ENCODE measurements at places on chromosomes 5 and 9.

GRCh38 chr5:1901061-1901460 lies 18.3 kb upstream of the IRX4 start:
- no peak for DNase-seq

DNA sequence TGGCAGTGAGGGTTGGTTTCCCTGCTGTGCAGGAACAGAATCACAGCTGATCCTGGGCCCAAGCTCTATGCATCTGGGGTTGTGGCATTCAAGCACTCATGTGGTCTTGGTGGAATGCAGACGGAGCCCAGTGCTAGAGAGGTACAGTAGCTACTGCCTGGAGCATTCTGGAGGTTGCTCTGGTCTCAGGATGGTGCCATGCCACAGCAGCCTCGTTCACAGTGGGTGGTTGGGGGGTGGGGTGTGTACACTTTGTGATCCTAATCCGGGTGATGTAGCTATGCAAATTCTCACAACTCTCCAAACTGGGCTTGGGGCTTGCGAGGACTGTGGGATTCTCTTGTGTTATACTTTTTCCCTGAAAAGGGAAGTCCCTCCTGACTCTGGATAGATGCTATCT lies 45.2 kb downstream of the FGD3 start:
- no peak for DNase-seq

DNA sequence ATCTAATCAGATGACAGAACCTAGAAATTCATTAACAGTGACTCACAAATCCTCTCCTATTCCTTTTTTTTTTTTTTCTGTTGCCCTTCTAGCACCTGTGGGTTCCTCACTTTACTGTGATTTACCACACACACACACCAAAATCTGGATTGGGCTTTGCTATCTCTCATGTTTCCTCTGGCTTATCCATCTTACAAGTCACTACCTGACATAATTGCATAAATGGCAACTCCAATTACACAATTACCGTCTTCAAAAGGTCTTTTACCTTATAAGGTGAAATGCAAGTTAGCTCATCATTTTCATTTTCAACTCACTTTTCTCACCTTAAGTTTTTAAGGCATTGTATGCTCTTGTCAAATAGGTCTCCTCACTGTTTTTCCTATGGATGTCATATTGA lies 426.3 kb upstream of the MEF2C start:
- DNase-seq, result no peak

GRCh38 chr5:32520356-32520755 lies 65.0 kb upstream of the SUB1 start:
- DNase-seq, result no peak

DNA sequence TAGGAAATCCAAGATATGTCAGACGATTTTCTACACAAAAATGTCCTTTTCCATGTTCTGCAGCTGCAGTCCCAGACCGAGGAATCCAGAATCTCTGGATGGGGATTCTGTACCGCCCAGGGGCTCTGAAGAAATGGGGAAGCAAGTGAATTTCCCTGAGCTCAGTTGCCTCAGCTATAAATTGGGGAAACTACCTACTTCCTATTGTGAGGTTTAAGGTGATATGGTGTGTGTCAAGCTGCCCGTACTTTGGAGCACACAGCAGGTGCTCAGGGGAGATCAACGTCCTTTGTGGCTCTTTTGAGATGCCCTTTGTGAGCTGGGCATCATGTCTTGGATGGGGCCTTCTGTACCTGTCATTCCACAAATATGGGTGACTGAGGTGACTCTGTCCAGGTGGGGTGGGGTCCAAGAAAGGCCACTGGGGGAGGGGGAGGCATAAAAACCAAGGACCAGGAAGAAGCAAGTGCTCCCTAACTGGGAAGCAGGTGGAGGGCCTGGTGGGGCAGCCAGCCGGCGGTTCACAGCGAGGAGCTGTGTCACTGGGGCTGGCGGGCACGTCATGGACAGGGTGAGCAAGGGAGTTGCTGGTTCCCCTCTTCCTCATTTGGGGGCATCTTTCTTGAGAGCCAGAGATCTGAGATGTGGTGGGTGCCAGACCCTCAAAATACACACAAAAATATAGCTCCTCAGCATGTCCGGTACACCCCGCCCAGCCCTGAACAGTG lies 116.0 kb downstream of the CRB2 start:
- no peak for DNase-seq

DNA sequence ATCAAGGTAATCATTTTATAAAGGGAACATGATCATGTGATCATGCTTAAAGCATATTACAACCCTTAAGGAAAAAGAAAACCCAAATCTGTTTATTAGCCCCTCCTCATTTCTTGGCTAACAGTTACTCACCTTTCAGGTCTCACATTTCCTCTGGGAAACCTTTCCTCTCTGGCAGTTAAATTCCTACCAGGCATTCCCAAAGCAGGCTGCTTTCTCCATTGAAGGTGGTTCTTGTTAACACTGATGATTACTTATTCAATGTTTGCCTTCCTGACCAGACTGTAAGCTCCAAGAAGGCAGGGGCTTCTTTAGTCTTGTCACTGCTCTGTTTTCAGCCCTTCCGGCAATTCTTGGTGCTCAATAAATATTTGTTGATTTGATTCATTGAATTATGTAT lies 59.9 kb downstream of the PLK2 start:
- DNase-seq, result no peak

- no peak for DNase-seq
These were observed 5.9 kb upstream of the RAD23B start for GRCh38 chr9:107276966-107277710.

GRCh38 chr5:151469992-151470391 lies 22.6 kb downstream of the SLC36A1 start:
- DNase-seq, result no peak

DNA sequence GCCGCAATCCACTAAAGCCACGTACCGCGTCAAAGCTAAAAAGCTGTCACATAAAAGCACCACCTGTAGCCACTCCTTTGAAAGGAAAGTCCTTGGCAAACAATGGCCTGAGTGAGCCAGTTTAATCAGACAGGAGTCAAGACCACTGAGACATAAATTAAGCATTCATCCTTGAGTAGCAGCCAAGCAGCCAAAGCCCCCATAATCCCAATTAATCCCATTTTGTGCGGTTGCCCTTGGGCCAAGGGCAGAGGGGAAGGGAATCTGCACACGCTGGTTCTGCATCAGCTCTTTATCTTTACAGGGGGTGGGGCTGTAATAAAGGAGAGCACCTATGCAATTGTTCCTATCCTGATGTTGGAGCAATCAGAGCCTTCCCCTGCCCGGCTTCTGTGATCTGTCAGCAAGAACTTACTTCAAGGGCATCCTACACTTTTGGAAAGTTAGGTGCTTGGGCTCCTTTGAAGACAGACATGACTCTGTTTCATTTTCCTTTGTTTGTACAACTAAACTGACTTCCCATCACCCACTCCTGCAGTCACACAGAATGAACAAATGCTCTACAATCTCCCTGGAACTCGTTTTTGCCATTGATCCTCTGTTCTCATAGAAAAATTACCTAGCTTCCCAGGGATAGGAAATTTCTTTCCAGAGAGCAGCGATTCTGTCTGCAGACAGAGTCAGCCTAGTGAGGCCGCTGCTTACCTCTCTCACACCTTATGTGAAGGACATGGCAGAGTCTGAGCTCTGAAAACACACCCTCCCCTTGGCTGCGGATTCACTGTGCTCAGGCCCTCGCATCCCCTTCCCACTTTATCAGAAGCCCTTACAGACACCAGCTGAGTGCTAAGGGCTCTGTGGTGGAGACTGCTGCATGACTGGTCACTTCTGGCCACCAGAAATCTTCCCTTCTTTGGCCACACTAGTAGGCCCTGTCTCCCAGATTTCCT lies 116.2 kb upstream of the TBCA start:
- DNase-seq, result no peak

GRCh38 chr9:114093031-114093471 lies 6.0 kb downstream of the KIF12 start:
- DNase-seq, result no peak

DNA sequence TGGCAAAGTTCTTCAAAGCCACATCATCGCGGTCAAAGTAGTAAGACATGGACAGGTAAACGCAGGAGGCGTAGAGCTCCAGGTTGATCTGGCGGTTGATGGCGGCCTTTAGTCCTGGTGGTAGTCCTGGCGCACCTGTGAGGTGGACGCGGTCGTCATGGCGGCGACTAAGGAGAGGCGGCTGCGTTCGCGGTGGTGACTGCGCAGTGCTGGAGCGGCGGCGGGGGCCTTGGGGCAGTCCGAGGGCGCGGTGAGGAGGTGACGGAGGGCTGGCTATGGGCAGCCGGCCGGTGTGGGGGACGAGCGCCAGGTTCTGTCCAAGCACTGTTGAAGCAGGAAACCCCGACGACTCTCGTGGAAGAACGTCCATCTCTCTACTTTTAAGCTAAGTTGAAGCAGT lies 136.8 kb downstream of the BASP1 start:
- no peak for DNase-seq

DNA sequence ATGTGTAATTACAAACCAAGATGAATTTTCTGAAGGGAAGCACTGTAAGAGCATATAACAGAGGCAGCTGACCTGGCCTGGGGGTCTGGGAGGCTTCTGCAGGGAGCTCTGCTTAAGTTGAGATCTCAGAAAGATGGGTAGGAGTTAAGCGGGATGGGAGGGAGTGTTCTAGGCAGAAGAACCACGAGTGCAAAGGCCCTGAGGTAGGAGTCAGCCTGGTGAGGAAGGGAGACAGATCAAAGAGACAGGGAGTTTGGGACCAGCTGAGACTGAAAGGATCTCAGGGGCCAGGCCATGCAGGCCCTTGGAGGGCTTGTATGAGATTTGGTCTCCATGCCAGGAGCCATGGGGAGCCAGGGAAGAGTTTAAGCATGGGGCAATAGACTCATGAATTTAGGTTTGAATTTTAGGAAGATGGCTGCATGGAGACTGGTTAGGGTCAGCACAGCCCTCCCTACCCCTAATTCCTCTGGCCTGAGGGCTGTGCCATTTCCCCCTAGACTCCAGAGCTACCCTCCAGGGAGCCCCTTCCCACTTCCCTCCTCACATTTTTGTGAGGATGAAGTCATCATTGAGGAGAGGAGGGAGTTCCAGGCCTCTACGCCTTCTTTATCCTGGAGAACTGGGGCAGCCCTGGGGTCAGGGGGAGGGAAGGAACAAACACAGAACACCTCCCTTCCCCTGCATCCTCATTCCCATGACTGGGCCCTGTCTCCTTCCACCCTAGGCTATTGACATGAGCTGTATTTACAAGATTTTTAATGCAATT lies 4.8 kb upstream of the ARAP3 start:
- no peak for DNase-seq

DNA sequence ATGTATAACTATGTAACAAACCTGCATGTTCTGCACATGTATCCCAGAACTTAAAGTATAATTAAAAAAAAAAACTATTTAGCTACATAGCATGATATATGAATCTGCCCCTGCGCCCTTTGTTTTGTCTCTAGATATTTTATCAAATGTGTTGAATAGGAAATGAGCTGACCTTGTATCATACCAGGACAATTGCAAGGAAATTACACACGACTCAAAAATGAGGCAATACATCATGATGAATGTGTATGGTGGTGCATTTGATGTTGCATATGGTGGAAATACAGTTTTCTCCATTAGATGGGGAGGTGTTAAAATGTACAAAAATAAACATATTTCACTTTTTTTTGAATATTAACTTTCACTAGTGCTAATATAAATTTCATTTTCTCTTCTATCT lies 28.6 kb upstream of the CEP78 start:
- DNase-seq, result no peak

GRCh38 chr9:84435902-84436301 lies 95.3 kb upstream of the SLC28A3 start:
- DNase-seq, result no peak

DNA sequence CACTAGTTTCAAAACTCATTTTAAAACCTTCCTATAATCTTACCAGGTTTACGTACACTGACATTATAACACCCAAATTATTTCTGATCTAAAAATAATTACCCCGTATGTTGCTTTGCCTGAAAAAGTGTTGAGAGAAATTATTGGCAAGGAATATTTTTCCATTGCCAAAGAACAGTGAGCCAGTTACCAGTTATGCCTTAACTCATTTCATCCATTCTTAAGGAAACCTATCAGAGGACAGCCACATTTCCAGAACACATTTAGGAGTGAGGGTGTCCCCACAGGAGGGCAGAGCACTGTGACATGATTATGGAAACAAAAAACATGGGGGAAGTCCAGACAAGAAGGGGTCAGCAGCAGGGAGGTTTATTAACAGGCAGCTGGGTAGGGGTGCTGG lies 52.2 kb downstream of the GABBR2 start:
- no peak for DNase-seq

DNA sequence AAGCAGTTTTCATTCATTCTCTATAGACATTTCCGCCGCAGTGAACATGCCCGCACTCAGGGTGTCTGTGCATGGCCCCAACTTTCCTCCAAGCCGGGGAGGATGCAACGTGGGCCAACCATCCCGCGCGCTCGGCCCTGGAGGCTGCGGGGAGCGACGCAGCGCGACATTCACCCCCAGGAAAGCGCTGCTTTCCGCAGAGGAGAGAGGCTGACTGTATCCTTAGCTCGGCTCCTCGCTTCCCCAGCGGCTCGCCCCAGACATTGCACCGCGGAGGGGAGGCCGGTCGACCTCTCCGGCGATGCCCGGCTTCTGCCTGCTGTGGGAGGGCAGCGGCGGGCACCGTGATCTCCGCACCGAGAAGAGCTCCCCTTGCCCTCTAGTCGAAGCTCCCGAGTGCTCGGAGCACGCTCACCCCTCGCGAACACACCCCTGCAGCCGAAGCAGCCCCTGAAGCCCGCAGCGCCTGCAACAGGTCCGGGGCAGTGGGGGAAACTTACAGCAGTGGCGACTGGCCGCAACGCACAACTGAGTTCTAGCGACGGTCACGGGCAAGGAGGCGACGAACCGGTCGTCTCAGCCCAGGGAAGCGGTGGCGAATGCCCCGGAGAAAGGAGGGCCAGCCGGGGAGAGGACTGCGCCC lies 600 bp downstream of the ENC1 start:
- no peak for DNase-seq

DNA sequence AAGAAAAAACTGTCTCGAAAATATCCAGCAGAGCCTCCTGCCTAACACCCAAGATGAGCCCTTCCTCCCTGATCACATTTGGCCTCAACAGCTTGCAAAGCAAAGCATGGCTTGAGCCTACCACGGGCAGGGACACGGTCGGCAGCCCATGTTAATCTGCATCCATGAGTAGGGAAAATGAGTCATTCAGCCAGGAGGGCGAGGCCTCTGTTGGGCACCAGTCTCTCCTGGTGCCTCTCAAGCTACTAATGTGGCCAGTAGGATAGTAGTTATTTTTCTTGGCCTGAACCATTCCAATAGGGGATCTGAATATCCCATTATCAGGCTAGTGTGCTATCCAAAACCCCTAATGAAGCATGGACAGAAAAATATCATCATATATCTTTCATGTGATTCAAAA lies 43.0 kb upstream of the SHB start:
- DNase-seq, result no peak

- no peak for DNase-seq
These were observed 72.5 kb upstream of the PCA3 start for GRCh38 chr9:76691517-76692313.

GRCh38 chr9:136565086-136565714 lies 19.4 kb upstream of the NOTCH1 start:
- DNase-seq, result no peak

DNA sequence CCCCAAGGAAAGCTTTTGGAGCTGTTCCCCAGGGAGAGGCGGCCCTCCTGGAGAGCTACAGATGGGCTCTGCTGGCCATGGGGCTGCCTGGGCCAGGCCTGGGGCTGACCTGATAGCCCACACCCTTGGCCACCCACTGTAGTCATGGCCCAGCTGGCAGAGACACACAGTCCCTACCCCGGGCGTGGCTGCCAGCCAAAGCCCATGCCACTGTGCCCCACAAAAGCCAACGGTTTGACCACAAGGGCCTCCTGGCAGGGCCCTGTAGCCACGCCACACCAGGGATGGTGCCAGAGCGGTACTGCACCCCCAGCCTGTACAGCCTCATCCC lies 15.2 kb downstream of the NACC2 start:
- no peak for DNase-seq

GRCh38 chr5:125257057-125257972 lies 510.9 kb upstream of the ZNF608 start:
- no peak for DNase-seq
